ENCODE measurements at places on chromosomes 11 and 22.

GRCh38 chr11:105181100-105181499 lies 41.5 kb upstream of the CARD18 start:
- no peak for DNase-seq

GRCh38 chr11:124190298-124191139 lies 7.4 kb downstream of the OR10D3 start:
- DNase-seq: no peak

DNA sequence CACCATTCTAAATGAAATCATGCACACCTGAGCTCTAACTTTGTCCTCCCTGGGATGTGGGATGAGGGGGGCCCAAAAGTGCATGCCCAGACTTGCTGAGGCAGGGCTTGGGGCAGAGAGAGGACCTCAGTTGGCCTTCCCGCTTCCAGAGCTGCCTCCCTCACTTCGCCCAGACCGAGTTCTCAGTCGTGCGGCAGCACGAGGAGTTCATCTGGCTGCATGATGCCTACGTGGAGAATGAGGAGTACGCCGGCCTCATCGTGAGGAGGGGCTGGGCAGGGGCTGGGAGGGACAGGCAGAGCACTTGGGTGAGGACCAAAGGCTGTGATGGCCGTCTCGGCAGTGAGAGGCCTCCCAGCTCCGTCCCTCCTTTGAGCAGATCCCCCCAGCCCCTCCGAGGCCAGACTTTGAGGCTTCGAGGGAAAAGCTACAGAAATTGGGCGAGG lies 8.2 kb downstream of the CFL1 start:
- DNase-seq: no peak

GRCh38 chr11:121326230-121326629 lies 33.7 kb downstream of the SC5D start:
- no peak for DNase-seq

GRCh38 chr11:115892016-115892415 lies 387.8 kb upstream of the CADM1 start:
- no peak for DNase-seq

- DNase-seq: no peak
Measured at GRCh38 chr11:111573821-111574249, 28.4 kb upstream of the SIK2 start.

DNA sequence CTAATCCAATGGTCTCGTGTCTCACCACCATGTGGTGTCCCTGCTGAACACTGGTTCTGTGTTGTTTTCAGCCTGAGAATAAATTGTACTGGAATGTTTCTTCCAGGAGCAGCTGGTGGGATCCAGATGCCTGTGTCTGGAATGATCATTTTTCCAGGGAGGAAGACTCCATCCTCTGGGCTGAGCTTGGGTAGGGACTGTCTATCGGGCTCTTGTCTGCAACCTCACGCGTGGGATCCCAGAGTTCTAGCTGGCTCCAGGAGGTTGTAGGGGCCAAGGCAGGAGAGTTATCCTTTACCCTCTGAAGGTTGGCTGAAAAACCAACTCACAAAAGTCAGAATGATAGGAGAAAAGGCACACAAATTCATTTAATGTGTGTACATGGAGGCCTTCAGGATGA lies 144.1 kb upstream of the B3GAT1 start:
- DNase-seq: no peak
